HAP-1 (cell line): ENCODE measurements at places on chromosomes 3 and 15.

- no peak for DNase-seq
Measured at GRCh38 chr15:67143646-67144045, 78.2 kb downstream of the SMAD3 start.

GRCh38 chr3:186614597-186615483 is 2.0 kb downstream of the AHSG start:
- DNase-seq: peak; percentile 87

- DNase-seq: peak; percentile 39
Measured at GRCh38 chr15:78077871-78078210, 330 bp upstream of the TBC1D2B start.

GRCh38 chr3:81891055-81891895 is 129.8 kb upstream of the GBE1 start:
- peak; percentile 67 for DNase-seq

DNA sequence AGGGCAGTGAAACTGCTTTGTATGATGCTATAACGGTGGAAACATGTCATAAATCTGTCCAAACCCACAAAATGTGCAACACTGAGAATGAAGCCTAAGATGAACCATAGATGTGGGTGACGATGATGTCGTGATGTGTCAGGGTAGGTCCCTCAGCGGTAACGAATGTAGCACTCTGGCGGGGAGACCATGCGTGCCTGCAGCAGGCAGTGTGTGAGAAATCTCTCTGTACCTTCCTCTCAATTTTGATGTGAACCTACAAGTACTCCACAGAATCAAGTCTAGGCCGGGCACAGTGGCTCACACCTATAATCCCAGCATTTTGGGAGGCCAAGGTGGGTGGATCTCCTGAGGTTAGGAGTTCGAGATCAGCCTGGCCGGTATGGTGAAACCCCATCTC is 268.2 kb upstream of the LYSMD4 start:
- no peak for DNase-seq

GRCh38 chr3:9883706-9884554 is 3.9 kb upstream of the CIDEC start:
- DNase-seq: no peak

DNA sequence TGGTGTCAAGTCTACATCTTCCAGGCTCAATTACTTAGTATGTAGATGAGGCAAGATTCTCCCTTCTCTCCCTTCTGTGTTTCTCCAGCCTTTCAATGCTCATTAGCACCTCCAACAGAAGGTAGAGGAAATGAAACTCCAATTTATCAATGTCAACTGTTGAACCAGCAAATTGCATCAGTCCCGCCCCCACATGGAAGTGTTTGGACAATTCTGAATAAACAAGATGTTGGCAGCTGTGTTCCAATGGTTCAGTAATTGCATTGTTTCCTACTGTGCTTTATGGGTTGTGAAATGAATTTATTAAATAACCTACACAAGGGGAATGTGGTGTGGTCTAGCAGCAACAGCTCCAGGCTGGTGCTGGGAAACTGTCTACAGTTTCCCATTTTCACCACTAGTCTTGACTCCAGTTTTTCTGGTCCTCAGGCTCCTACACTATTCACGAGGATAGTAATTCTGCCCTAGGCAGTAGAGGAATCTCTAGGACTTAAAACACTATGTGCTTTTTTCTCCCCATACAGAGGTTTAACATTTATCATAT is 91.9 kb downstream of the MB21D2 start:
- DNase-seq: no peak

- no peak for DNase-seq
Measured at GRCh38 chr15:89243046-89243690, 611 bp upstream of the FANCI start.

- DNase-seq: peak; percentile 57
Measured at GRCh38 chr15:75578173-75578947, 755 bp downstream of the PTPN9 start.
